ENCODE measurements at places on chromosomes 4 and X.

DNA sequence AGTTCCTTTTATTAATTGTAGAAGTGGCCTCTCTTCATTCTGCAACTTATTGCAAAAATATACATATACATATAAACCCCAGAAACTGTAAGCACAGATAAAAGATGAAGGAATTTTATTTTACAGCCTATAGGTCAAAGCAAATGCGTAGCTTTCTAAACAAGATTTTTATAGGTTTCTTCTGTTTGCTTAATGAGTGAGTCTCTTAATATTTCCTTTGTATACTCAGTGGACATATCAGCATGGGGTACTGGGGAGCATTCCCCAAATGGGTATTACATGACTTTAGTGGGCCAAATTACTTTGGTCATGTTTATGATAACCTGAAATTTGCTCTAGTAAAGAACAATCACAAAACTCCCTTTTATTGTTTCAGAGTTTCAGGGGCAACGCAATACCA, 1698.6 kb upstream of the IGFBP7 start:
- no peak for DNase-seq

DNA sequence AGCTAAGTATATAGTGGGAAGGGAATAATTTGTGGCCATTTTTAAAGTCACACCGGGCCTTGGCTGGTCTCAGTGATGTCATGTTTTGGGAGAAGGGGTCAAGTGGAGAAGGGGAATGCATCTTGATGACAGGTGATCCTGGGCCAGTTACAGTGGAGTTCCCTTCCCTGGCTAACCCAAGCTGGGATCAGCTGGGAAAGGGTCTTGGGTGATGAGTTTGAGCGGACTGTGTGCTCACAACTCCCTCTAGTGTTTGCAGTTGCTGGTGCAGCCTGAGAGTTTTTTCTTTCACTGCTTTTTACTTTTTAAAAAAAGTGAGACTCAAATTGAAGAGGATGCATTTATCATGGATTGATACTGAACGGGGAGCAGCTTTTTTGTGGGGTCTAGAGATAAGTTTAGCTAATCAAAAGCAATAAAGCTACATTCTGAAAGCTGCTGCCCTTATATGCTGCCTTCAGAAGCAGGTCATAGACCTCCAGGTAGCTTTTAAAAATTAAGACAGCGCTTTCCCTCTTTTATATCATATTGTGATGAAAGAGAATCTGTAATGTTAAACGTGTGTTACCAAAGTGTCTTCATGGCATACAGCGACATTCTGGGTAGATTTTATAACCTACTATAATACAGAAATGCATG, 164.7 kb downstream of the DCLK2 start:
- DNase-seq, result peak; percentile 34

GRCh38 chr4:182179105-182179504, 64.1 kb upstream of the TENM3 start:
- no peak for DNase-seq

GRCh38 chrX:134865682-134866255, 125.0 kb upstream of the SMIM10 start:
- DNase-seq, result no peak

GRCh38 chr4:14028862-14029261, 401.3 kb upstream of the BOD1L1 start:
- DNase-seq, result no peak

GRCh38 chrX:34790026-34790425, 132.9 kb upstream of the TMEM47 start:
- no peak for DNase-seq

- no peak for DNase-seq
Observed at GRCh38 chr4:118327554-118328241, 25.1 kb downstream of the PRSS12 start.

- no peak for DNase-seq
Observed at GRCh38 chrX:100829730-100830129, 9.5 kb downstream of the CSTF2 start.

GRCh38 chr4:107068116-107068515, 32.0 kb upstream of the DKK2 start:
- DNase-seq, result no peak

- no peak for DNase-seq
Observed at GRCh38 chr4:170872794-170873193, 783.0 kb upstream of the AADAT start.

GRCh38 chr4:86595426-86595805, 1.3 kb downstream of the PTPN13 start:
- DNase-seq, result no peak

DNA sequence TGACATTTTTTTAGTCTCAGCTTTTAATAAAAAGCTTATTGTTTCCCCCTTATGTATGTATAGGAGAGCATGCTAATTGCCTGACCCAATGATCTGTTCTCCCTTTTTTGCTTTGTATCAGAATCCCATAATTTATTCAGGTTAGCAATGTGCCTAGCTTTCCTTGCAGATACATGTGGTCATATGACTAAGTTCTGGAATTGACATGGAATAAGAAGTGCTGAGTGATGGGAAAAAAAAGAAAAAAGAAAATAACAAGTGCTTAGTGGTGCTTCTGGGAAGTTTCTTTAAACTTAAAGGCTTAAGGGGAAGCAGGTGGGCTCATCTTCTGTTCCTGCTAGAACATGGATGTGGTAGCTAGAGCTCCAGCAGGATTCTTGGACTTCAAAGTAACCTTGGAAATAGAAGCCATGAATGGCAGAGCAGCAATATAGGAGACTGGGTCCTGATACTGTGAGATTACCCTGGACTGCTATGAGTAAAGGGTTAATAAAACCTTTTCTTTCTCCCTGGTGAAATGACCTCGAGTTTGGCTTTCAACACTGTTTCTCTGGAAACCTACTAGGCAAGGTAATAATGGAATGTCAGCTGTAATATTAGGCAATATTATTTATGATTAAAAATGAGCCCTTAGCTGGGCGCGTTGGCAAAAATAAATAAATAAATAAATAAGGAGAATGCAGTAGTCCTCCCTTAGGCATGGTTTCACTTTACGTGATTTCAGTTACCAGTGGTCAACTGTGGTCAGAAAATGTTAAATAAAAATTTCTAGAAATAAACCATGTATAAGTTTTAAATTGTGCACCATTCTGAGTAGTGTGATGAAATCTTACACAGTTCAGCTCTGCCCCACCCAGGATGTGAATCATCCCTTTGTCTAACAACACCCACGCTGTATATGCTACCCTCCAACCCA, 16.7 kb upstream of the RBM41 start:
- DNase-seq, result no peak

- DNase-seq, result no peak
Observed at GRCh38 chr4:85818700-85819099, 343.8 kb downstream of the ARHGAP24 start.

DNA sequence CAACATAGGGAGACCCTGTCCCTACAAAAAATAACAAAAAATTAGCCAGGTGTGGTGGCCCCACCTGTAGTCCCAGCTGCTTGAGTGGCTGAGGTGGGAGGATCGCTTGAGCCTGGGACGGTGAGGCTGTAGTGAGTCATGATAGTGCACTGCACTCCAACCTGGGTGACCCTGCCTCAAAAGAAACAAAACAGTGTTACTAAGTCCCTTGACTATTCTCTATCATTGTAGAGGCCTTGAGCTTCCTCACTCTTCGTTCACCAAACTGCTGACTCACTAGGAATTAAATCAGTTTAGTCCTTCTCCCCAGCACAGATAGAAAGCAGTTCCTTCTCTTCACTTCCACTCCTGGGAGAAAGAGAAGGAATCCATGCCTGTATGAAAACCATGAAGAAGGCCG, 14.5 kb downstream of the CDS1 start:
- no peak for DNase-seq

DNA sequence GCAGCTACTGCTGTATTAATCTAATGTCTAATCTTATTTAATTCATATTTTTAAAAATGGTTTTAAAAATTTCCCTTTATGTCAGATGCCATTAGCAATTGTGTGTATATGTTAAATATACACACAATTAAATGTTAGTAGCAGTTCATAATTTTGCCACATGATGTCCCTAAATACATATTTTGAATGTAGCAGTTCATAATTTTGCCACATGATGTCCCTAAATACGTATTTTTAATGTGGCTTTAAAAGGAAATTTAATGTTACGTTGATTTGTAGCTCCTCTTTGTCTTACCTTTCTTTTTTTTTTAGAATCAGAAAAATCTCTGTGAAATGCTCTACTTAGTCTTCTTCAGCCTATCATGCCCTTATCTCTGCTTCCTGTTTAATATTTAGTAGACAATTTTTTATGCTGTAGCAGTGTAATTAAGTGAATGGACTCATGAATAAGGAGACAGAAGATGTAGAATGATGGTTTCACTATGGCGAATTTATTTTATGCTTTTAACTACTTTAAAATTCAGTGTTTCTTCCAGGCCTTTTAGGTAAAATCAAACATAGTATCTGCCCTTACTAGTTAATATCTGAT, 26.1 kb downstream of the RBM46 start:
- DNase-seq, result no peak

DNA sequence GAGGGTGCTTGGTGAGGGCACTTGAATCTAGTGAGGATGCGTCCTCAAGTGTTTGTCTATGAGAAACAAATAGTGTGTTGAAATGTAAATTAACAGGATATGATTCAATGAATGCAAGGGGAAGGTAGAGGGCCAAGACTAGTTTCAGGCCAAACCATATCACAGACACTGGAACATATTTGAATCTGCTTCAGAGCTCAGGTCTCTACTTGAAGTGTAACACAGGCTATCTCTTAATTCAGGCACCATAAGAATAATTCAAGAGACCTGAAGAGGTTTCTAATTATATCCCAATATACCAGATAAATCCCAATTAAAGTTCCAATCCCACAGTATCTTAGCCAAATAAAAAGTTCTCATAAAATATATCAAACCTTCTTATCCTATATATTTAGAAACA, 146.5 kb upstream of the INTU start:
- no peak for DNase-seq

- DNase-seq, result no peak
Observed at GRCh38 chrX:123013141-123013540, 170.9 kb upstream of the GRIA3 start.

GRCh38 chr4:48565362-48566033, 75.4 kb downstream of the ZAR1 start:
- DNase-seq, result peak; percentile 8

DNA sequence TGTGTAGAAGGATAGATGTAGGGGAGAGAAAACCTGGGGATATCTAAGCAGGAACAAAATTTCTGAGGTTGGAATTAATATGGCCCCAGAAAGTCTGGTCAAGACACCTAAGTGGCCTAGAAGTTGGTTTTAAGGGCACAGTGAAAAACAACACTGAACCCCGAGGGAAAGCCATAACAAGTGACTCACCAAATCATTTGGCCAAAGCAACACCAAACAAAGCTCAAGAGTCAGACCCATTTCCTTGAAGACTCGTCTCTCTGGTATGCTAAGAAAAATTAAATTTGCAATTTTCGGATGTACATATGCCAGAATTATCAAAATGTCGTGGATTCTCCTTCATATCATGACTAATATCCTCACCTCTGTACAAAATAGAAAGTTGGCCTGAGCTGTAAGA, 162.9 kb downstream of the SMIM20 start:
- no peak for DNase-seq

- no peak for DNase-seq
Observed at GRCh38 chr4:58247792-58248191, 1137.6 kb upstream of the IGFBP7 start.

DNA sequence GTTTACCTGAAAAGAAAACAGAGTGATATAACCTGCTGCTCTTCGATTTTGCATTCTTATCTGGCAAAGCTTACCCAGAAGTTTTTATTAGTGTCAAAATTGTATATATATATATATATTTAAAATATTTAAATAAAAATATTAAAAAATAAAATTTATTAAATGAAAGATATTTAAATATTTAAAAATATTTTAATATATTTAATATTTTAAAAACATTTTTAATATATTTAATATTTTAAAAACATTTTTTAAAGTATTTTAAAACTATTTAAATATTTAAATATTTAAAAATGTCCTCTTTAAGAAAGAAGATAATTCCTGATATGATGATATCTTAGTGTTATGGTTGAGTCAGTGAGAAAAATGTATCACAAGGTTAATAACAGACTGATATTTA, 317.2 kb downstream of the EPHA5 start:
- no peak for DNase-seq

DNA sequence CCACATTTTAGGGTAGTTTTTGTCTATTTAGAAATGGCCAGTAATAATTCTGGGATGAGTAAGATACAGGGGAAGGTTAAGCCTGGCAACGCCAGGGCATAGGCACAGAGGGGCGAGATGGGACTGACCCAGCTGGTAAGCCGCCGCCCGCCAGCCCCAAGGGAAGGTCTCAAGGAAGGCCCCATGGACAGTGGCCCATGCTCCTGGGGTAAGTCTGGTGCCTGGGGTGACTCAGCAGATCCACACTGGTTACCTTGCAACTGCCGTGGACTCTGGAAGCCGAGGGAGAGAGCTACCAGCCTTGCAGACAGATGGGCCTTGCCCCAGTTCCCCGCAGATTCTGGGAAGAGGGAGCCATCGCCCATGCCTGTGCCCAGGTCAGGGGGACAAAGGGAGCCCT, 179.4 kb downstream of the AFAP1 start:
- DNase-seq, result no peak

DNA sequence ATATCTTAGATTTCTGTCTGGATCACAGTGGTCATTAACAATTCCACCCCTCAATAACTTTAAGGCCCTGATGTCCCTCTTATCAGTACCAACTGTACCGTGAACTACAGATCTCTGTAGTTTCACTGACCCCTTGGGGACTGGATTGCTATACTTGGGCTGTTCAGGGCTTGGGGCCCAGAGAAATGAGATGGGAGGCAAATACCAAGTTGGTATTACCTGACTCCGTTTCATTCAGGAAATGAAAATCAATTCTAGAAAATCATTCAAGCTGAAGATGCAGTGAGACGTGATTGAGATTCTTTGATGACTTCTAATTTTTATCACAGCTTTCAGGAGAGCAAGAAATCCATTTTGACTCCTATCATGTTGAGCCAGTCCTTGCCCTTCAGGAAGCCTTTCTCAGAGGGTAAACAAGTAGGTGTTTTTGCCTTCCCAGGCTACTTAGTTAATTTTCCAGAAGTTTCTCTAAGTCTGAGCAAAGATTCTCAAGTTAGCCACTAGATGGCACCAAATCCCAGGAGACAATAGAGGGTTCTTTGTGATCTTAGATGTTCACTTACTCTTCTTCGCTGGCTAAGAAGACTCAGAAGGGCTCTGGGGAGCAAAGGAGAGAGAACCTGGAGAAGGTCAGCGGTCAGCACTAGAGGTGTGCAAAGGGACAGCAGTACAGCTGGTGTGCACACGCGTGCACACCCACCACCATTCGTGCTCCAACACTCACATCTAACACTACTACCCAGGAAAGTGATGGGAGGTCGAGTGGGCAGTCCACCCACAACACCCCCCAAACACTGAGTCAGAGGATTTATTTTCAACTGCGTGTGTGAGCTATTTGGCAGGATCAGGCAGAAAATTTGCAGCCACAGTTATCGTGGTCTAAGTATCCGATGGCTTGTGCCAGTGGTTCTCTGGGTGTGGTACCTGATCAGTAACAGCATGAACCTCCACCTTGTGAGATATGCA, 7.4 kb downstream of the HNRNPH2 start:
- DNase-seq, result peak; percentile 80
